ENCODE measurements at places on chromosomes 4 and X.

GRCh38 chrX:115966920-115967319, 203.6 kb upstream of the AGTR2 start:
- no peak for DNase-seq

- no peak for DNase-seq
Observed at GRCh38 chrX:37679230-37679629, 6.4 kb upstream of the XK start.

- peak; percentile 67 for DNase-seq
Observed at GRCh38 chr4:52751487-52751911, 274 bp upstream of the ERVMER34-1 start.

- no peak for DNase-seq
Observed at GRCh38 chrX:79368441-79368840, 1.3 kb upstream of the ITM2A start.

- no peak for DNase-seq
Observed at GRCh38 chr4:33961761-33962160, 2282.6 kb downstream of the ARAP2 start.

DNA sequence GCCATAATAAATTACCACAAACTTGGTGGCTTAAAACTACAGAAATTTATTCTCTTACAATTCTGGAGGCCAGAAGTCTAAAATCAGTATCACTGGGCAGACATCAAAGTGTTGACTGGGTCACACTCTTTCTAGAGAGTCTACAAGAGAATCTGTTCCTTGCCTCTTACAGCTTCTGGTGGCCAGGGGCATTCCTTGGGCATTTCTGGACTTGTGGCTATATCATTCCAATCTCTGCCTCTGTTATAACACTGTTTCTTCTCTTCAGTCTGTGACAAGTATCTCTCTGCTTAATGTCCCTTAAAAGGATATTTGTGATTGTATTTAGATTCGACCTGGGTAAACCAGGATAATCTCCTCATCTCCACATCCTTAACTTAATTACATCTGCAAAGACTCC, 207.3 kb upstream of the DCAF8L1 start:
- no peak for DNase-seq

DNA sequence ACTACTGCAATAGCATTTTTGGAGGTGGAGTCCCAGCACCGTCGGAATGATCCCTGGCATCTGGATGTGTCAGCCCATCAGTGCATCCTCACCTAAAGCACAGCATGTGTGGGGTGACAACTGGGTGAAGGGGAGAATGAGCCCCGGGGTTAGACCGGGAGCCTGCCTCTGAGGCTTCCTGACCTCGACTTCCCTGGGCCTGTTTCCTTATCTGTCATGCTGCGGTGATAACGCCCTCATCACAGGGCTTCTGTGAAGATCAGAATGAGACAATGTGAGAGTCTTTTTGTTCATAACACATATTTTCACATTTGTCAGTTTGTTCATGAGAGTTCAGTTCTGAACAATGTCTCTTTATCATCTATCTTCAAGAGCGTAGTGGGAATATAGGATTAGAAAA, 31.1 kb upstream of the PDLIM3 start:
- no peak for DNase-seq

DNA sequence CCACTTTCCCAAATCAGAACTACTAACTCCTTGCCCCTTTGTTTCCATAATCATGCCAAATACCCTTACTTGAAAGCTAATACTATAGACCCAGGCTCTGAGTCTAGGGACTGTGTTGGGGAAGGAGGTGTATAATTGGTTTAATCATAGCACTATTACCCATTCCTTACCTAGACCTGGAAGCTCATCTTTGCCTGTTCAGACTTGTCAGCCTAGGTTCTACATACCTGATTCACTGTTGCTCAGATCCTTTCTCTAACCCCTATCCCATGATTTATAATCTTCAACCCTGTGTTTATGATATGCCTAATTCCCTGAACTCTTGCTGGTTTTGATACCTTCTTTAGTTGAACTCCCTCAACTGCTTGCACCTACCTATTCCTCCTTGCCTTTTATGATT, 123.1 kb upstream of the GRIA3 start:
- DNase-seq = no peak

GRCh38 chrX:131792356-131792749, 230.7 kb upstream of the STK26 start:
- no peak for DNase-seq

DNA sequence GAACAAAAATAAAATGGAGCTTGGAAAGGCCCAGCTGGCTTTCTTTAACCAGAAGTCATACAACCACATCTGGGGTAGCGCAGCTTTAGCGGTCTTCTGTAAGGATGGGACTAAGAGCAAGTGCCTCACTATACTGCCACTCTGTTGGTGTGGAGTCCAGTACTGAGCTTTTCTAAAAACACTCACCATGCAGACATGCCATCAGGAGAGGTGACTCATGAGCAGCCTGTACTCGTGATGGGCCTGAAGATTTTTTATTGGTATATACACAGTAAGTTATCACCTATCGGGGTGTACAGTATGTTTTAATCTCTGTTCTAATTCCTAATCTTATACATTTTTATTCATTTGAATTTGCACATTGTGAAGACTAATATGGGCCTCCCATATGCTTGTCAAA, 9.6 kb downstream of the PPP3CA start:
- DNase-seq = no peak

- no peak for DNase-seq
Observed at GRCh38 chr4:171118091-171118490, 695.1 kb upstream of the GALNTL6 start.

GRCh38 chr4:47631161-47631560, 146.1 kb downstream of the ATP10D start:
- no peak for DNase-seq

GRCh38 chr4:145195167-145195952, 15.0 kb upstream of the OTUD4 start:
- DNase-seq = no peak

GRCh38 chr4:14837860-14838259, 164.4 kb upstream of the CPEB2 start:
- DNase-seq = no peak

GRCh38 chrX:110241816-110242215, 76.1 kb downstream of the AMMECR1 start:
- no peak for DNase-seq

DNA sequence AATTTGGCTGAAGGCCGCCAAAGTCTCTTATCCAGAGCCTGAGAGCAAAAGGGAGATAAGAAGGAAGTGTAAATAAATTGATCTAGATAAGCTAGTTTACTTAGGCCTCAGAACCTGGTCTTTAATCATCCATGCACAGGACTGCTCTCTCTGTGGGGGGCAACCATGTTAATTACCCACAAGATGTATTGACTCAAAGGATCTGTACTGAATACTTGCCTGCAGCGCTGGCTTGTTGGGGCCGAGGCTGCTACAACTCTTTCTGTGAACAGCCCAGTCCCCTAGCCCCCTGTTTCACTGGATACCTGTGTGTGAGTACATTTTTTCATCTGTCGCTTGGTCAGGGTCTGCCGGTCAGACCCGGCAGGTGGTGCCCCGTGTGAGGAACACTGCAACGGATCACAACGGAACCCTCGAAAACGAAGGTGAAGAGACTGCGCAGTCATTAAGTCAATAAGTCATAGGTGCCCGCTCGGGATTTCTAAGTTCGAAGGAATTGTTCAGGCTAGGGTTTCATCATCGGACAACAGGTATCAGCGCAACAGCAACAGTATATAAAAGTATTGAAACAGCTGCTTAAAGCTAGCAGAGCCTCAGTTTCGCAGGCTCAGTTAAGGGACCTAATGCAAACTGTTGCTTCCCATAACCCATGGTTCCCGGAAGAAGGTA, 8.3 kb downstream of the MAGEA11 start:
- no peak for DNase-seq

- no peak for DNase-seq
Observed at GRCh38 chr4:108820492-108821350, 57.9 kb upstream of the ETNPPL start.

- DNase-seq = no peak
Observed at GRCh38 chr4:153170407-153170806, 33.8 kb upstream of the TRIM2 start.

GRCh38 chrX:120260369-120260768, 9.8 kb downstream of the ZBTB33 start:
- no peak for DNase-seq

DNA sequence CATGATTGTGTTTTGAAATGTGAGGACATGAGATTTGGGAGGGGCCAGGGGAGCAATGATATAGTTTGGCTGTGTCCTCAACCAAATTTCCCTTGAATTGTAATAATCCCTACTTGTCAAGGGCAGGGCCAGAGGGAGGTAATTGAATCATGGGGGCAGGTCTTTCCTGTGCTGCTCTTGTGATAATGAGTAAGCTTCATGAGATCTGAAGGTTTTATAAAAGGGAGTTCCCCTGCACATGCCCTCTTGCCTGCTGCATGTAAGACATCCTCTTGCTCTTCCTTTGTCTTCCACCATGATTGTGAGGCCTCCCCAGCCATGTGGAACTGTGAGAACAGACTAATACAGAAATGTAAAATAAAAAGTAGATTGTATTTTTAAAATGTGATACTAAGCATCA, 1294.9 kb downstream of the ADGRL3 start:
- DNase-seq = no peak

DNA sequence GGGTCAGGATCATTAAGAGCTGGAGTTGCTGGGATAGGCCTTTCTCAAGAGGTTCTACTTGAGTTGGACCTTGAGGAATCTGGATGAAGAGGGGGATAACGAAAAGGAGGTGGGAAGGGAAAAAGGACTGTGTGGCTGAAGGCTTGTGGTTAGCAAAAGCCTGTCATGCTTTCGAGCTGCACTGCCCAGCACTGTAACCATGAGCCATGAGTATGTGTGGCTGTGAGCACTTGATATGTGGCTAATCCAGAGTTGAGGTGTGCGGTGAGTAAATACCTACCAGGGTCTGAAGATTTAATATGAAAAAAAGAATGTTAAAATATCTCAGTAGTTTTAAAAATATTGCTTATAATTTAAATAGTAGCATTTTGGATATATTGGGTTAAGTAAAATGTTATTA, 11.4 kb downstream of the TMEM165 start:
- no peak for DNase-seq

All from left forelimb (tissue), 1 donor.